ENCODE measurements at places on chromosomes 5 and 9. TPM values are rescaled to one million over a fixed set of nuclear protein-coding genes. Genes with fewer than 3 reads are reported as not detected.
A peak's percentile ranks its signal among the peaks of the same experiment; 100 is the strongest.

- peaks cover 38% of the 10 kb centered on the region for H3K27me3 ChIP-seq
- no peaks in the 10 kb centered on the region for H3K4me1 ChIP-seq
- no peaks in the 10 kb centered on the region for H3K36me3 ChIP-seq
Observed at GRCh38 chr5:169557838-169558237, 25.7 kb upstream of the SPDL1 start.

The C5orf52 gene
- total RNA-seq: not detected

DNA sequence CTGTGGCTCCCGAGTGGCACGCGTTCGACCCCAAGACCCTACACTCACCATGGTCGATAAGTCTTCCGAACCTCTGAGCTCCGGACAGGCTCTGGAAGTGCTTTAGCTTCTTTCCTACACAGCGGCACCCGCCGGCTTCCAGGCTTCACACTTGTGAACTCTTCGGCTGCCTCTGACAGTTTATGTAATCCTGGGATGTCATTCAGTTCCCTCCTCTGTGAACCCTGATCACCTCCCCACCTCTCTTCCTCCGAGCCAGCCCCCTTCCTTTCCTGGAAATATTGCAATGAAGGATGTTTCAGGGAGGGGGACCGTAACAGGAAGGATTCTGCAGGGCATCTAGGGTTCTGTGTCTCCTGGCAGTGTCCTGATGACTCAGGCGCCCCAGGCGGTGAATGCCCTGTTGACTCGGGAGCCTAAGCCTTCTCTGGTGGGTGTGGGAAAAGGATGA is at the start of gene CD14:
CD14 (minus strand) TSS at position 155 of the 451 bp plus-strand sequence; CDS start at position 51, 104 bp downstream.
- H3K36me3 ChIP-seq: no peaks in the 10 kb centered on the region
- H3K27me3 ChIP-seq: no peaks in the 10 kb centered on the region
- H3K4me3 ChIP-seq: peak within 1 kb of the TSS; percentile 31
- DNase-seq: peak; percentile 62
- H3K27ac ChIP-seq: no peak within 1 kb of the TSS
- H3K4me1 ChIP-seq: peaks cover 6% of the 10 kb centered on the region

DNA sequence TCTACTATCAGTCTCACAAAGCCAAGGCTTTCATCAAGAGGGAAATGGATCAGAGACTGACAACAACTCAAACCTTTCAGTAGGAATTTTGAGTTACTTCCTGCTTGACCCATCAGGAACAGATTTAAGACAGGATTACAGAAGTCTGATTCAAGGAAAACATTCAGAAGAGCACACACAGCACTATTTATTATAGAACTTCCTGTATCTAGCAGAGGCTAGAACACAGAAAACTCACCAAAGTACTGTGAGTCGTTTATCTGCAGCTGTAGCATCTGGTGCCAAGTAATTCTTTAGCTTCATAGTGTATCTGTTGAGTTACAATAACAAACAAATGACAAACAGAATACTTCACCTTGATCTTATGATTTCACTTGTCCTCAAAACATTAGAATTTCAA is 13.8 kb downstream of the LEAP2 start:
- peaks cover 51% of the 10 kb centered on the region for H3K36me3 ChIP-seq
- no peak overlapping the region for H3K4me3 ChIP-seq
- H3K4me1 ChIP-seq: no peaks in the 10 kb centered on the region
- no peaks in the 10 kb centered on the region for H3K27me3 ChIP-seq
- DNase-seq: no peak
- H3K27ac ChIP-seq: no peak overlapping the region

DNA sequence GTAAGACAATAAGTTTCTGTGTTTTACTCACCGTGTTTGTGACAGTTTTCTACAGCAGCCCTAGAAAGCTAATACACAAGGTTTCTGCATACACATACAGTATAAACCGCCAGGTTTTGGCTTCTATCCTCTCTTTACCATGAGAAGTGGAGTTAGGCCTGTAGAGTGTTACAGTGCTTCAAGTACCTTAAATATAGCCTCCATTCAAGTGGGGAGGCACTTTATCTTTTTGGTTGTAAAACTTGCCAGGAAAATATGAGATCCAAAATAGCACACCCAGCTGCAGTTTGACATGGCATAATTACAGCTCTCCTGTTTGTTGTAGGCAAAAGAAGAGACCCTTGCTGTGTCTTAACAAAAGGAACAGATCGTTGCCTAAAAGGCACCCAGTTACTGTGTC is 90.3 kb upstream of the PTPN3 start:
- no peaks in the 10 kb centered on the region for H3K4me1 ChIP-seq
- H3K4me3 ChIP-seq: no peak overlapping the region
- DNase-seq: no peak
- H3K36me3 ChIP-seq: no peaks in the 10 kb centered on the region

GRCh38 chr9:13970018-13970417 is 343.9 kb downstream of the NFIB start:
- no peak for DNase-seq
- H3K4me1 ChIP-seq: no peaks in the 10 kb centered on the region
- no peak overlapping the region for H3K27ac ChIP-seq
- no peak overlapping the region for H3K4me3 ChIP-seq
- no peaks in the 10 kb centered on the region for H3K27me3 ChIP-seq
- H3K36me3 ChIP-seq: no peaks in the 10 kb centered on the region

GRCh38 chr5:2995035-2995434 is 243.6 kb upstream of the IRX2 start:
- no peak for DNase-seq
- H3K27me3 ChIP-seq: peaks cover 96% of the 10 kb centered on the region
- no peaks in the 10 kb centered on the region for H3K4me1 ChIP-seq
- no peak overlapping the region for H3K4me3 ChIP-seq
- no peaks in the 10 kb centered on the region for H3K36me3 ChIP-seq

DNA sequence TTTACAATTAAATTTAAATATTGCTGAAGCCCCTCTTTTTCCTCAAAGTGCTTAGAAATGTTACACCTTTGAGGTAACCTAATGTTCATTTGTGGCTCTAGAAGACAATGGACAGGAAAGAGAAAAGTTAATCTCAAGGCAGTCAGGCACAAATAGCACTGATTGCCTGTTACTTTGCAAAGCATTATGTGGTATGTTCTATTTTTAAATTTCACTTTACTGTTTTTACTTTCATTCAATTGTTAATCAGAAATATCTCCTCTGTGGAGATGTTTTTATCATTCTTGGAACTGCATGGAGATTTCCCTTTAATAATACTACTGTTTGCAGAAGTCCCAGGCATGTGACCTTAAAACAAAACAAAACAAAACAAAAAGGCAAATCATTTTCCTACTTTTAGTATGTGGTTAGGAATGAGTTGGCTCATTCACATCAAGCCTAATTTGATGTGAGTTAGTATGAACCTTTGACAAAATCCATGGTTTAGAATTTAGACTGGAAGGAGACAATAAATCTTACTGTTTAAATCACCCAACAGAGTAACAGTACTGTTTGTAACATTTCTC is 67.5 kb downstream of the CWC27 start:
- no peak overlapping the region for H3K27ac ChIP-seq
- no peaks in the 10 kb centered on the region for H3K36me3 ChIP-seq
- no peaks in the 10 kb centered on the region for H3K27me3 ChIP-seq
- no peak overlapping the region for H3K4me3 ChIP-seq
- no peak for DNase-seq

DNA sequence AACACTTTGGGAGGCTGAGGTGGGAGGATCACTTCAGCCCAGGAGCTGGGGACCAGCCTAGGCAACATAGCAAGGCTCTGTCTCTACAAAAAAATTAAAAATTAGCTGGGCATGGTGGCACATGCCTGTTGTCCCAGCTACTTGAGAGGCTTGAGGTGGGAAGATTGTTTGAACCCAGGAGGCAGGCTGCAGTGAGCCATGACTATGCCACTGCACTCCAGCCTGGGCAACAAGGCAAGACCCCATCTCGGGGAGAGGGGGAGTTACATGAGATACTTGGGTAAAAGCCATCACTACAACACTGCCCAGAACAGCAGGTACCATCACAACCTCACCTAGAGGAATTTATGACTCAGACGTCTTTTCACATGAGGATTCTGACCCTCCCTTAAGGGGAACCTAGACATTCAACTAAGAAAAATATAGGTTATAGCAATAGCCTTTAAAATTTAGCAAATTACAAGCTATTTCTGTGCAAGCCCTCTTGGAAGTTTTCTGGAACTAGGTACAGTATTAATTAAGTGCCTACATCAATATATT is 143.5 kb downstream of the NFIB start:
- DNase-seq: no peak
- peak overlapping the region; percentile 72 for H3K27ac ChIP-seq
- peaks cover 5% of the 10 kb centered on the region for H3K36me3 ChIP-seq
- peaks cover 17% of the 10 kb centered on the region for H3K4me1 ChIP-seq

GRCh38 chr5:58392496-58392895 is 67.4 kb downstream of the PLK2 start:
- H3K4me3 ChIP-seq: no peak overlapping the region
- no peaks in the 10 kb centered on the region for H3K36me3 ChIP-seq
- H3K27me3 ChIP-seq: no peaks in the 10 kb centered on the region
- no peak for DNase-seq
- no peak overlapping the region for H3K27ac ChIP-seq

The LHX2 gene
- total RNA-seq: 1.4 TPM

GRCh38 chr9:6106711-6107339 is 91.4 kb upstream of the RANBP6 start:
- H3K27ac ChIP-seq: no peak overlapping the region
- H3K4me3 ChIP-seq: no peak overlapping the region
- H3K36me3 ChIP-seq: no peaks in the 10 kb centered on the region
- DNase-seq: peak; percentile 2

- H3K27ac ChIP-seq: no peak overlapping the region
- no peaks in the 10 kb centered on the region for H3K27me3 ChIP-seq
- no peaks in the 10 kb centered on the region for H3K36me3 ChIP-seq
- no peak for DNase-seq
Observed at GRCh38 chr5:13956471-13956870, 12.0 kb upstream of the DNAH5 start.

DNA sequence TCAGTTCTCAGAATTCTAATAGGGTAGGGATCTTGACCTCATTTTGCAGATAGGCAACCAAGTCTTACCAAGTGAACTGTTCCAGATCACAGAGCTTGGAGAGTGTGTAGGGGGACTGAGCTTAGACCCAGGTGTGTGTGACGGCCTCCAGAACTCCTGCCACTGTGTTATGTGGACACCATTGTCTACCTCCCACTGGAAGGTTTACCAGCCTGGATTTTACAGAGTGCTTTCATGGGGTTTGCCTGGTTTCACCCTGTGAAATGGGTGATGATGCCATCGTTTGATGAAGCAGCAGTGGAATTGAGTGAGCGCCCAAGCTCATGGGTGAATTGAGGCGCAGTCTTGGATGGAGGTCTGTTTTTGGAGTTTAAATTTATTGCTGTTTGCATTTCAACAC is 23.6 kb downstream of the TJP2 start:
- no peaks in the 10 kb centered on the region for H3K36me3 ChIP-seq
- no peak for DNase-seq
- H3K27ac ChIP-seq: peak overlapping the region; percentile 26
- H3K4me1 ChIP-seq: peaks cover 25% of the 10 kb centered on the region
- H3K4me3 ChIP-seq: no peak overlapping the region

DNA sequence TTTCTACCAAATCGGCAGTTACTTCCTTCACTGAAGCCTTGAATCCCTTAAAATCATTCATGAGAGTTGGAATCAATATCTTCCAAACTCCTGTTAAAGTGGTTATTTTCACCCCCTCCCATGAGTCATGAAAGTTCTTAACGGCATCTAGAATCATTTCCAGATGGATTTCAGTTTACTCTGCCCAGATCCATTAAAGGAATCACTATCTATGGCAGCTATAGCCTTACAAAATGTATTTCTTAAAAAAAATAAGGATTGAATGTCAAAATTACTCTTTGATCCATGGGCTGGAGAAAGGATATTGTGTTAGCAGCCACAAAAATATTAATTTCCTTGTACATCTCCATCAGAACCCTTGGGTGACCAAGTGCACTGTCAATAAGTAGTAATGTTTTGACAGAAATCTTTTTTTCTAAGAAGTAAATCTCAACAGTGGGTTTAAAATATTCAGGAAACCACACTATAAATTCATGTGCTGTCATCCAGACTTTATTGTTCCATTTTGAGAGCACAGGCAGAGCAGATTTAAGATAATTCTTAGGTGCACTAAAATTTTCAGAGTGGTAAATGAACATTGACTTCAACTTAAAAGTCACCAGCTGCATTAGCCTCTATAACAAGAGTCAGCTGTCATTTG is 767.7 kb downstream of the DTWD2 start:
- DNase-seq: no peak
- no peak overlapping the region for H3K27ac ChIP-seq
- H3K36me3 ChIP-seq: no peaks in the 10 kb centered on the region
- no peaks in the 10 kb centered on the region for H3K4me1 ChIP-seq

DNA sequence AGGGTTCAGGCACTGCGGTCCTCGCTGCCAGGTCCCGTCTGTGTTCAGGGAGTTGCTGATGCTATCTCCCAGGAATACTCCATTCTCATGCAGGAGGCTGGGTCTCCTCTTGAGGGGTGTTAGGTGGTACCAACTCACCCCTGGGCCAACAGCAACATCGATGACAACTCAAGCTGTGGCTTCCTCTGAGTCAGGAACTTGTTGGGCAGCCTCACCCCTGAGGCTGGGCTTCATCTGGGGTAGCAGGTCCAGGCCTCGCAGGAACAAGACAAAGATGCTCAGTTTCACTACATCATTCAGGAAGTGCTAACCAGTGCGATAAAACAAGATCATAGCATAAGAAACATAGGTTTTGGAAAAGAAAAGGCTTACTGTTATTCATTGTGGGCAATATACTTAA is 125.9 kb downstream of the SYK start:
- no peak for DNase-seq
- no peaks in the 10 kb centered on the region for H3K27me3 ChIP-seq
- no peak overlapping the region for H3K27ac ChIP-seq
- no peaks in the 10 kb centered on the region for H3K36me3 ChIP-seq
- H3K4me3 ChIP-seq: no peak overlapping the region
- 0 out of 2 replicates have a peak, but pooled peaks cover 5% of the 10 kb centered on the region for H3K4me1 ChIP-seq

GRCh38 chr5:154118385-154118784 is 72.1 kb upstream of the GALNT10 start:
- no peak overlapping the region for H3K4me3 ChIP-seq
- no peak overlapping the region for H3K27ac ChIP-seq
- H3K36me3 ChIP-seq: no peaks in the 10 kb centered on the region
- H3K4me1 ChIP-seq: peaks cover 27% of the 10 kb centered on the region

DNA sequence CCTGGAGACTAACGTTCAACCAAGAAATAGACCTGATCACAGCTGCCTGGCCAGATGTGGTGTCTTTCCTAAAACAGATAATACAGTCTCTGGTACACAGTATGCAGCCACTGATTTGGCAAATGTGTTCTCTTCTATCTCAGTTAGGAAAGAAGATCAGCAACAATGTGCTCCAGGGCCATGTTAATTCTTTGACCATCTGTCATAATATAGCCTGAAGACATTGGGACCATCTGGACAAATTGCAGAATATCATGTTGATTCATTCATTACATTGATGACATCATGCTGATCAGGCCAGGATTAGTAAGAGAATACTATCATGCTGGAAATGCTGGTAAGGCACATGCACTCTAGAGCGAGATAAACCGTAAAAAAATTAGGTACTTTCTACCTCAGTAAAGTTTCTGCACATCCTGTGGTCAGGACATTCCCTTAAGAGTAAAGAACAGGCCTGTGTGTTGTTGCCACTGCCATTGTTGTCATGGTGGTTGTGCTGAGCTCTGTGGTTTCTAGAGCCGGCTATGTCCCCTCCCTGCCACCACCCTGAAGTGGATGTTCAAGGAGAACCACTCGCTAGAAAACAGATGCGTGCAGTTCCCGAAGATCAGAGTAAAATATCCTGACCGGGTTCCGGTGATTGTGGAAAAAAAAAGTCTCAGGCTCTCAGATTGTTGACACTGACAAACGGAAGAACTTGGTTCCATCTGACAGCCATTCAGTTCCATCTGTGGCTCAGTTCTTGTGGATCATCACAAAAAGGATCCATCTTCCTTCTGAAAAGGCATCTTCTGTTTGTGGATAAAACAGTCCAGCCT is 6.4 kb upstream of the JMY start:
- no peak overlapping the region for H3K27ac ChIP-seq
- DNase-seq: peak; percentile 40
- no peaks in the 10 kb centered on the region for H3K27me3 ChIP-seq
- H3K4me3 ChIP-seq: no peak overlapping the region
- H3K36me3 ChIP-seq: no peaks in the 10 kb centered on the region
